ENCODE measurements at places on chromosomes 1 and 21.

- no peak for DNase-seq
Measured at GRCh38 chr1:48526008-48526710, 54.2 kb upstream of the SPATA6 start.

GRCh38 chr1:92774407-92774806 is 10.5 kb downstream of the EVI5 start:
- DNase-seq: no peak

- no peak for DNase-seq
Measured at GRCh38 chr1:198167436-198167934, 10.7 kb downstream of the NEK7 start.

DNA sequence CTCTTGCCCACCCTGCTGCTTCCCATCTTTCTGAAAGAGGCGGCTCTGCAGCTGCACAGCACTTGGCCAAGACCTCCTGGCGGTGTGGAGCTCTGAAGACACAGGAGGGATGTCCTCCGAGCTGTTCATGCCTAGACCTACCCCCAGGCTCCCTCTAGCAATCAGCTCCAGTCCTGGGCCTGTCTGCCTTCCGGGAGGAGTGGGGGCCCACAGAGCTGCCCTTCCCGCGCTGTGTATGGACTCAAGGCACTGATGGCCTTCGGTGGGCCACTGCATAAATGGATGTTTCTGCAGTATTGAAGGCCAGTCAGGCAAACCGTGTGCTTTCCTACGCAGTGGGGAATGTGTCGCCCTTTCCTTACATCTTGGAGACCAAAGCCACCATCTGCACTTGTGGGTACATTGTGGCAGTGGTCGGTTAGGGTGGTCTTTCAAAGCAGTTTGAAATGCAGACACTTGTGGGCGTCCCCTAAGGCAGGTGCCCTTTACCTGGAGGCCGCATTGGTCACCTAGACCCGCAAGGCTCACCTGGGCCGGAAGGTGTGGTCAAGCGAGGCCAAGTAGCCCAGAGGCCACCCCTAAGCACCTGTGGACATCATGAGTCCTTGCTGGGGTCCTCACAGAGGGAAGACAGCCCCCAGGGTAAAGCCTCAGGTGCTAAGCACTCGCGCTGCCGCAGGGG is 912 bp upstream of the PKNOX1 start:
- no peak for DNase-seq

DNA sequence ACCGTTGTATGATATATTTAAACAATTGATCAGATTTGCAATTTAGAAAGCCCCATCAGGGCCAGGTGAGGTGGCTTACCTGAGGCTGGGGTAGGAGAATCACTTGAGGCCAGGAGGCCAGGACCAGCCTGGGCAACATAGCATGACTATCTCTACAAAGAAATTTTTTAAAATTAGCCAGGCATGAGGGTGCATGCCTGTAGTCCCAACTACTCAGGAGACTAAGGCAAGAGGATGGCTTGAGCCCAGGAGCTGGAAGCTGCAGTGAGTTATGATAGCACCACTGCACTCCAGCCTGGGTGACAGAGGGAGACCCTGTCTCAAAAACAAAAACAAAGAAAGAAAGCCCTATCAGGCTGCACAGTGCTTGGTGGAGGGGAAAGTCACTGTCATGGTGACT is 159.9 kb upstream of the RAB4A start:
- no peak for DNase-seq

DNA sequence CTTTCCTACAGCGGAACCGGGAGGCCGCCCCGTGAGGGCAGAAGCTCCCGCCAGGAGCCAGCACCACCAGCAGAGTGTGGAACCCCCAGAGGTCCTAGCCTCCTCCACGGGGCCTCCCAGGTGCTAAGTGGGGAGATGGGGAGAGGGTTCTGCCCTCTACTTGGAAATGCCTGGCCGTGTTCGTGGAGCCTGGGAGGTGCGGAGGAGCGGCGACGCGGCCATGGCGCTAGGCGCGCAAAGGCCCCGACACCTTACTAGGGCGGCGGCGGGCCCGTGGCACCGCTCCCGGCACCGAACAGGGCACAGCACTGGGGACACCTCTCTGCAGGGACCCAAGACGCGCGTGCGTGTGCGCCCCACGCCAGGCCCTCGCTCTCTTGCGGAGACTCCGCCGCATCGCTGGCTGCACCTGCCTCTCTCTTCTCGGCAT is 1.3 kb upstream of the CACNA1E start:
- DNase-seq: no peak

- DNase-seq: peak; percentile 28
Measured at GRCh38 chr1:55088413-55088812, 49.1 kb downstream of the PCSK9 start.

GRCh38 chr1:205140113-205140512 is 18.3 kb upstream of the RBBP5 start:
- DNase-seq: no peak

- no peak for DNase-seq
Measured at GRCh38 chr1:154485910-154486496, 16.0 kb upstream of the TDRD10 start.

GRCh38 chr1:8166406-8166805 is 140.3 kb upstream of the ERRFI1 start:
- DNase-seq: no peak

- DNase-seq: no peak
Measured at GRCh38 chr1:228341450-228341813, 65.2 kb downstream of the TRIM11 start.

GRCh38 chr1:6360117-6360496 is 33.5 kb downstream of the ACOT7 start:
- DNase-seq: no peak

DNA sequence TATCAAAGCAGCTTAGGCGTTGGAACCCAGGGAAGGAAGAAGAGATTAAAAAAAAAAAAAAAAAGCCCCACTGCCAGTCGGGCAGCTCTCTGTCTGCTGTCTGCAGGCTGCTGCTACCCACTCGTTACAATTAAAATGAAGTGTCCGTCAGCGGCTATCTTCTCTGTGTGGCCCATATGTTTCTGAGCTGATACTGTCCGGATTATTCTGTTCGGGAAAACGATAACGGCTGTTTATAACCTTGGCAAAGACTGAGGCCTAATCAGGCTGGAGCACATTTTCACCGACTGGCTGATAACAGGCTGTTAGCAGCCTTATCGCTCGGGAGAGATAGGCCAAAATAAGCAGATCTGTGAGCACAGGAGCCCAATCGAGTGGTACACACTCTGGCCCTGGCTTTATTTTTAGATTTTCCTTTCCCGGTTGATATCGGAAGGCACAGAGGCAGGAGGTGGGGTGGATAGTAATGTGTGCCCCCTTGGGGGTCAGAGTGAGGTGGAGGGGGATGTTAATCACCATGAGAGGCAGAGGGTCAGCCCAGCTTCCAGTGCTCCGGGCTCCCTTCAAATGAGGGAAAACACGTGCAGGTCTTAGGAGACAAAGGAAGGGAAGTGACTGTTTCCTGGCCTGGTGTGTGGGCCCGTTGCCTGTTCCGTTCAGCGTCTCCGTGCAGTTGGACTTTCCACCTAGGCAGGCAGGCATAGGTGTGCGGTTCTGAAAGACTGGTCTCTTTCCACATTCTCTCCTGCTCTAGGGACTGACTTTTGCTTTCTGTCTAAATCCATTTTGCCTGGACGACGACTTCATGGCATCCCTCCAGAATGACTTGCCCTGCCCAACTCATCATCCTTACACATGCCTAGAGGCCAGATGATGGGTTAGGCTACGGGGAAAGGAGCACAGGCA is 153.4 kb downstream of the PBX1 start:
- no peak for DNase-seq

GRCh38 chr1:110307239-110307974 is 31.8 kb upstream of the RBM15 start:
- no peak for DNase-seq

DNA sequence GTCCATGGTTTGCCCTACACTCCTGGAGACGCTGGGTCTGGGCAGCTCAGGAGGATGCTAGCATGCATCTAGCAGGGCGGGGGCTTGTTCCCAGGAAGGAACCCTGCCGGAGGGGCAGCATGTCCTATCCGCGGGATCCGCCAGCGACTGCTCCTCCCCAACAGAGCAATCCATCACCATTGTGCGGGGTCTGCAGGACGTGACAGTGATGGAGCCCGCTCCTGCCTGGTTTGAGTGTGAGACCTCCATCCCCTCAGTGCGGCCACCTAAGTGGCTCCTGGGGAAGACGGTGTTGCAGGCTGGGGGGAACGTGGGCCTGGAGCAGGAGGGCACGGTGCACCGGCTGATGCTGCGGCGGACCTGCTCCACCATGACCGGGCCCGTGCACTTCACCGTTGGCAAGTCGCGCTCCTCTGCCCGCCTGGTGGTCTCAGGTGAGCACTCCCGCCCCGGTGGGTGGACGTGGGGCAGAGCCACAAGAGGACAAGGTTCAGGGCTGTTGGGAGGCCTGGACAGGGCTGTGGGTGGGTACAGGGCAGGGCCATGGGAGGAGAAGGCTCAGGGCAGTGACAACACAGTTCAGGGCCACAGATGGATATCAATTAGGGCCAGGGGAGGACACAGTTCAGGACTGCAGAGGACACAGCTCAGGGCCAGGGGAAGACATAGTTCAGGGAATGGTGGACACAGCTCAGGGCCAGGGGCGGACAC is 71.3 kb downstream of the OBSCN start:
- DNase-seq: no peak

DNA sequence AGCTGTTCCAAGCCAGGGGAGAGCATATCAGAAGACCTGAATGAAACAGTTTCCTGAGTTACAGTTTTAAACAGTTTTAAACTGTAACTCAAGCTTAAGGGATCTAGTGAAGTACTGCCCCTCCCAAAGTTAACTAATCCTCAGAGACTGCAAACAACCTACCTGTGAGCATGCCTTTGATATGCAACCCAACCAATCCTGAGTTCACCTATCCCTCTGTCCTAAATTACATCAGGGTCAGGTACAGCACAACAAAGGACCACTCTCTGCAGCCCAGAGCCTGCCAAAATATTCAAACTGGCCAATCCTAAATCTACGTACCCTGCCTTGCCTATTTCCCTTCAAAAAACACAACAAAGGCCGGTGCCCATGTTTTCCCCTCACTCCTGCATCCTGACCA is 32.8 kb upstream of the RAVER2 start:
- no peak for DNase-seq

- DNase-seq: no peak
Measured at GRCh38 chr21:42307106-42307505, 8.1 kb downstream of the TFF3 start.

GRCh38 chr1:24828887-24829192 is 83.6 kb downstream of the CLIC4 start:
- DNase-seq: no peak

- DNase-seq: peak; percentile 43
Measured at GRCh38 chr1:30888391-30888790, 20.2 kb downstream of the SDC3 start.

DNA sequence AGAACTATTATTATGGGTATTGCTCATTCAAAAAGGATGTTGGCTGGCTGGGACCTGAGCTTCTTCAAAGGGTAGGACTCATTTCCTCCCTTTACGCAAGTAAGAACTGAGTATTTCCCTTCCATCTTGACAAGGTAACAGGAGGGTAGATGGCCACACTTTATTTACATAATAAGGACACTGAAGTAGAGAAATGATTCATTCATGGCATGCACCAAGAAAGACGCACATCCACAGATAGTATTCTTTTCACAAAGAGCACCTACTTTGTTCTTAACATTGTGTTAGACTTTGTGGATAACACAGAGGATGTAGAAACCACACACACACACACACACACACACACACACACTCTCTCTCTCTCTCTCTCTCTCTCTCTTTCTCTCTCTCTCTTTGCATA is 82.9 kb downstream of the FAM78B start:
- no peak for DNase-seq

GRCh38 chr1:30683699-30684098 is 39.7 kb downstream of the MATN1 start:
- DNase-seq: no peak

DNA sequence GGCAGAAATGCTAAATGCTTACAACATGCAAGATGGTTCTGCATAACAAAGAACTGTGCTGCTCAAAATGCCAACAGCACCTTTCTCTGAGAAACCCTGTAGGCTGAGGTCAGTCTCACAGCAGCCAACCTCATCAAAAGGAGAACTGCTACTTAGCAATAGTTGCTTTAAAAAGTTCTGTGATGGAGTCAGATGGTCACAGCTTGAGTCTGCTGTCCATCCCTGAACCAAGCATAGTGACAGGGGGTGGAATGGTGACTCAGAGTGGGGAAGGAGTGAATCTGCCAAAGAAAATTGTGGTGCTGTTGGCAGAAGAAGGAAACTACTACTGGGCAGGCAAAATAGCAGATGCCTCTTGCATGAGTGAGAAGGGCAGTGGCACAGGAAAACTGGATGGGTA is 106.0 kb upstream of the FAM78B start:
- no peak for DNase-seq

- no peak for DNase-seq
Measured at GRCh38 chr1:100882698-100883097, 11.9 kb downstream of the EXTL2 start.

GRCh38 chr1:31904339-31905092 is 33.7 kb downstream of the PTP4A2 start:
- no peak for DNase-seq

DNA sequence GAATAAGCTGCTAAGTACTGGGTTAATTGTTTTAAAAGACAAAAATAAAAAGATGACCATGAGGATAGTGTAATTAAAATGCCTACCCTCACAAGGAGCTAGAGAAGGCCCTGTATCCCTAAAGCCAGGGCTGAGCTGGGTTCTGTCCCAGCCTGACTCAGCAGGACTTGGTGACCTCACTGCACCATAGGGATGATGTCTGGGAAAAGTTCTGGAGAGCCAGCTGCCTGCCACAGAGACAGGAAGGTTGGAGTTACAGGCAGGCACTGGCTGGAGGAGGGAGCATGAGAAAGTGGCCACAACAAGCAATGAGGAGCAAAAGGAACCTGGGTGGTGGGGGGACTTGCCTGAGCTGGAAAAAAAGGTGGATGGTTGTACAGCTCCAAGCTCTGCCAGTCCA is 5.7 kb upstream of the TNR start:
- DNase-seq: no peak
